Stimulated activated naive B cell treated with anti-CD40 and anti-IgM and Interleukin-4, amounts not matched to agents 10 μg/mL and 1 μg/mL and 100 μg/mL, for 72 hours (primary cell): ENCODE measurements at places on chromosomes 7 and 10.

DNA sequence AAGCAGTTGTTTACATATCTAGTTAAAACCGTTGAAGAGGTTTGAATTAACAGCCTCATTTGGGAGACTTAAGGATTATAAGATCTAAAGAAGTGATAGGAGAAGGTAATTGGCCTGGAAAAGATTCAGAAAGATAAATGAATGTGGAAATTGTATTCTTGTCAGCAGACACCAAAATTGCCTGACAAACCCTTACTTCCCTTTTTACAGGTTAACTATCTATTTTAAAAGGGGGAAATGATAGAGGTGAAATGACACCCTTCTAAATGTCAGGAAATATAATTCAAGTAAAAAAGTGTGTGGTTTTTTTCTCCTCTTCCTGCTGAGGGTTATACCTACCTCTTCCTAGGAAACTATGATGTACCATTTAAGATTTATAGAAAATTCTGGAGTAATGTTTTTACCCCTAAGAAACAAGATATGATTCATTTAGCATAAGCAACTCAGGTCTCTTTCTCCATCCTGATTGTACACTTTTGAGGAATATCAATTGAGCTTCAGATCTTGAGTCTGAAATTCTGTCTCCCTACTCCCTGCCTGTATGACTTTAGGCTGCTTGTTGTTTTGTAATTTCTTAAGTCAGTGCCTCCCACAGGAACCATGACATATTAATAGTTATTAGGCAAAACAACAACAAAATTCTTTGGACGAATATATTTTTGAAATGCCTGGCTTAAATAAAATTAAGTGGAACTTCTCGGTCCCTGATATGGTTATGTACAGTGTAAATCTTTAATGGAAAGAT, 250.4 kb downstream of the RNLS start:
- DNase-seq = no peak

GRCh38 chr10:70566515-70567290, 35.8 kb downstream of the PRF1 start:
- no peak for DNase-seq

- no peak for DNase-seq
Measured at GRCh38 chr7:100176096-100177044, 811 bp downstream of the GPC2 start.

DNA sequence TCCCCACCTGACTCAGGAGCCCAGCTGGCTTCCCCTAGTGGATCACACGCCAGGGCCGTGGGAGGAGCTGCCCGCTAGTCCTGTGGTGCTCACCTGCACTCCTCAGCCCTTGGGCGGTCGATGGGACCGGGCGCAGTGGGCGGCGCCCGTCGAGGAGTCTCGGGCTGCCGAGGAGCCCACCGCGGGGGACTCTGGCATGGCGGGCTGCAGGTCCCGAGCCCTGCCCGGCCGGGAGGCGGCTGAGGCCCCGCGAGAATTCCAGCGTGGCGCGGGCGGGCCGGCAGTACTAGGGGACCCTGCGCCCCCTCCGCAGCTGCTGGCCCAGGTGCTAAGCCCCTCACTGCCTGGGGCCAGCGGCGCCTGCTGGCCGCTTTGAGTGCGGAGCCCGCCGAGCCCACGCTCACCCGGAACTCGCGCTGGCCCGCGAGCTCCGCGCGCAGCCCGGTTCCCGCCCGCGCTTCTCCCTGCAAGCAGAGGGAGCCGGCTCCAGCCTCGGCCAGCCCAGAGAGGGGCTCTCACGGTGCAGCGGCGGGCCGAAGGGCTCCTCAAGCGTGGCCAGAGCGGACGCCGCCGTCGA, 367.9 kb downstream of the TYW1 start:
- no peak for DNase-seq

DNA sequence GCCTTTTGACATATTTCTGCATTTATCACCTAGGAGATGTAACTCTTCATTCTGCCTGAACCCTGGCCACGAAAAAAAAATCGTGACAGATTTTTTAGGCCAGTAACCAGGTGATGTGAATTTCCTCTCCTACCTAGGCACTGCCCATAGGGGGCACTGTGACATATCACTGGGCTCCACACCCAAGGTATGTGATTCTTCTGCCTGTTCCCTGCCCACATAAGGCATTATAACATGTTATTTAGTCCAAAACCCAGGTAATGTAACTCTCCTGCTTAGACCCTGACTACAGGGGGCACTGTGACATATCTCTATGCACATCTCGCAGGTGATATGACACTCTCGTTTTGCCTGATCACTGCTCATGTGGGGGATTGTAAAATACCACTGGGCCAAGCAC, 29.5 kb upstream of the ZNF107 start:
- no peak for DNase-seq

- DNase-seq = no peak
Measured at GRCh38 chr10:114703377-114704107, 45.5 kb upstream of the ABLIM1 start.

DNA sequence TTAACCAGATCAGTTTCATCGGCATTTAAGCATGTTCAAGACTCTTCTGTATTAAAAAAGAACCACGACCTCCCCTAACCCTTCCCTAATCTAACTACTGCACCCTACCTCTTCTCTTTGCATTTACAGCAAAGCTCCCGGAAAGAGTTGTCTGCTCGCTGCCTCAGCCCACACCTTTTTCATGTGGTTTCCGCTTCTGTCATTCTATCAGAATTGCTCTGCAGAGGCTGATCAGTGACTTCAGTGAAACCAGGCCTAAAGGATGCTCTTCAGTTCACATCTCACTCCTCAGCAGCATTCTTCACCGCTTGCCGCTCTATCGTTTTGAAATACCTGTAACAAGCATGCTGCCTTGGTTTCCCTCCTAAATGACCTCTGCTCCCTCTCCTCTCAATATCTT, 160.9 kb downstream of the SDK1 start:
- no peak for DNase-seq

GRCh38 chr7:20021831-20022230, 195.4 kb downstream of the MACC1 start:
- DNase-seq = no peak

GRCh38 chr7:129559564-129559963, 52.0 kb upstream of the NRF1 start:
- DNase-seq = no peak

DNA sequence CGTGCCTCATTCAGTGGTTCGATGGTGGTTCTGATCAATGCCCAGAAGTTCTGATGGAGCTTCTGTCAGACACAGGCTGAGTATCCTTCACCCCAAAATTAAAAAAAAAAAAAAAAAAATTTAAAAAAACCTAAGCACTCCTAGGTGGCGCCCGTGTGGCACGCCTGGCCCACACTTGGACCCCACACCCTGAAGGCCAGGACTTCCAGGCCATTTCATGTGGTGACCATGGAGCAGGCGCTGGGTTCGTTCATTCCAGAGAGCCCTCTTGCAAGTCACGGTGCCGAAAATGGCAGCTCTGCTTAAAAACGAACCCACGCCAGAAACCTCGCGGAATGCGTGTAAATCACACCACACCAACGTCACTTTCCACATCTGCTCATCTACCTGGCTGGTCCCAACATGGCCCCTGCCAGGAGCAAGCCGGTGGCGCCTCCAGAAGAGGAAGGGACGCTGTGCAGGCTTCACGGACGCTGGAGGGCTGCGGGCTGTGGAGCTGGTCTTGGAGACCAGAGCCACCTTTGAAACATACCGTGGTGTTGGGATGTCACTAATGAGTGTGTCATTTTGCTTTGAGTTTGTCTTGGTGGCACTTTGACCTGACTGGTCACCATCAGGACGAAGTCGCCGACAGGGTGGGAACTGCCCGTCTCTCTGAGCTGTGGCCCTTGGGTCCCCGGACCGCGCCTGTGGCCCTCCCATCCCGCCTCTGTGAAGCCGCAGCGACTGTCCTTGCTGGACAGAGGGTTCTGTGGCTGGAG, 46.0 kb upstream of the PRKAR1B start:
- no peak for DNase-seq

GRCh38 chr10:13001041-13001886, at the start of gene CCDC3:
Gene CCDC3, minus strand, starts transcription at chr10:13001713. Its CDS starts 143 bp downstream, at chr10:13001570.
- DNase-seq = no peak

- DNase-seq = peak; percentile 21
Measured at GRCh38 chr10:129030996-129031843, 435.8 kb upstream of the MGMT start.

- DNase-seq = no peak
Measured at GRCh38 chr7:45585628-45586027, 11.5 kb downstream of the ADCY1 start.

DNA sequence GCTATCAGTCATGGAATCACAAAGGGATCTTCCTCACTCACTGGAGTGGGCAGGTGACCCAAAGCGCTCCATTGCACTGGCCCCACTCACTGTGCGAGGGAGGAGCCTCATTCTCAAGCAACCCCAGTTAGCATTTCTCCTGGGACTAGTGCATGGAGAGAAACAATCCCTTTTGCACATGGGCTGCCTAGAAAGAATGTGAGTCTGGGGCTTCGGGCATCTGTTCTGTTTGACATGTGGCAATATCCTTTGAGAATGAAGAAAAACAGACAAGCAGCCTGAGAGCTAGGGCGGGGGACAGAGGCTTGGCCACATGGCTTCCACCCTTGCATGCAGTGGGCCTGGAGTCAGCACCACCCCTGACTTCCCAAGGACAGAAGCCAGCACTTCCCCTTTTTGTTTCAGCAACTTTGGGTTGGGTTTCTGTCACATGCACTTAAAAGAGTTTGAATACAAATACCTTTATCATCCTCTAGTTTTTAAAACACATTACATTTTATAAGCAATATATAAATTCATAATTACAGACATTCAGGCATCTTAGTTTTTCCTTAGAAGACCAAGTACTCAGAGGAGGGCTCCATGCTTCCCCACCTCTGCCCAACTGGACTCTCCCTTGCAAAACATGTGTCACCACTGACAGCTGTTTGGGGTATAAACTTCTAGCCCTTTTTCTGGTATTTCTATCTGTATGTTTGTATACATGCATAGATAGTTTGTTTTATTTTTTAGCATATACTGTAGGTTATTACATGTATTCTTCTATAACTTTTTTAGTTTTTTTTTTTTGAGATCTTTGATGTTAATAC, 73.8 kb downstream of the RBM20 start:
- DNase-seq = no peak

- DNase-seq = no peak
Measured at GRCh38 chr7:12552876-12553275, 17.6 kb upstream of the SCIN start.

- DNase-seq = no peak
Measured at GRCh38 chr7:330511-331230, 40.7 kb downstream of the FOXL3 start.

DNA sequence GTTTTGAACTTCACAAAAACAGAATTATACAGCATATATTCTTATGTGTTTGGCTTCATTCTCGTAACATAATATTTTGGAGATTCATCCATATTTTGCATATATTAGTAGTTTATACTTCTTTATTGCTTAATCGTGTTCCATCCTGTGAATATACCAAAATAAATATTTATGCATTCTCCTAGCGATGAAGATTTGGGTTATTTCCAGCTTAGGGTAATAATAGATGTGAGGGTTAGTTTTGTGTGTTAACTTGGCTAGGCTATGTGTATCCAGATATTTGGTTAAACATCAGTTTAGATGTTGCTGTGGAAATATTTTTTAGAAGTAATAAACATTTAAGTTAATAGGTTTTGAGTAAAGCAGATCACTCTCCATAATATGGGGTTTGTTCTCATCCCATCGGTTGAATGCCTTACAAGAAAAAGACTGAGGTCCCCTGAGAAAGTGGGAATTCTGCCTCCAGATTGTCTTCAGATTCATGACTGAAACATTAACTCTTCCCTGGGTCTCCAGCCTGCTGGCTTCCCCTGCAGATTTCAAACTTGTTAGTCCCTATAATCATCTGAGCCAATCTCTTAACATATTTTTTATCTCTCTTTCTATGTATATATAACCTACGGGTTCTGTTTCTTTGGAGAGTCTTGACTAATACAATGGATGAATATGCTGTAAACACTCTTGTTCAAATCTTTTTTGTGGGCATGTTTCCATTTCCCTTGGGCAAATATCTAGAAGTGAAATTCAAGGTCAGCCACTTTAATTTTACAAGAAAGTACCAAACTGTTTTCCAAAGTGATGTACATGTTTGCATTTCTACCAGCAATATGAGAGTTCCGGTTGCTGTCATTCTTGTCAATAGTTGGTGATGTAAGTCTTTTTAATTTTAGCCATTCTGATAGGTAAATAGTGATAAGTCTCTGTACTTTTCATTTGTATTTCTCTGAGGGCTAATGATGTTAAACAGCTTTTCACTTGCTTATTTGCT, 48.7 kb downstream of the PDK4 start:
- DNase-seq = no peak

DNA sequence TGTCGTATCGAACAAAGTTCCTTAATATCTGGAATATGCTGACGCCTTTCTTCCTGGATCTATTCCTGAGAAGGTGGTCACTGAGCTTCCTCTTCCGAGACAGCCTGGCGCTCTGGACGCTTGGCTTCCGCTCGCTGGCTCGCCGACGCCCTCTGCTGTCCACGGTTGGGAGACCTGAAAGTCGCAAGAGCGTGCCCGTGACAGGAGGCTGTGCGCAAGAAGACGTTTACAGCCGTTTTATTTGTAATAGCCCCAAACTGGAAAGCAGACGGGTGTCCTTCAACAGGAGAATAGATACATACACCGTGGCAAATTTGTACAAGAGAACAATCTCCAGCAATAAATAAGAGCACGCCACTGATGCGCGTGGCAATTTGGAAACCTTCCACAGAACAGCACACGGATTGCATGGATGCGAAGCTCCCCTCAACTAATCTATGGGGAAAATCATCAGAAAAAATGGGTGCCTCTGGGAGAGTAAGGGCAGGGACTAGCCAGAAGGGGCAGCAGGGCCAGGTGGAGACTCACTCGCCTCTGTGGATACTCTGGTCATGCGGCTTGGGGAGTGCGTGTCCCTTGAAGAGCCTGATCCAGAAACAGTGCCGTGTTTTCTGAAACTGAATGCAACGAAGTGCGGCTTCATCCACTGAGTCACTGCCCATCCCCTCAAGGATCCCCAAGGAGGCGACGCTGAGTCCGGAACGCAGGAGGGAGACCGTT, 41.5 kb upstream of the BNIP3 start:
- DNase-seq = peak; percentile 58

DNA sequence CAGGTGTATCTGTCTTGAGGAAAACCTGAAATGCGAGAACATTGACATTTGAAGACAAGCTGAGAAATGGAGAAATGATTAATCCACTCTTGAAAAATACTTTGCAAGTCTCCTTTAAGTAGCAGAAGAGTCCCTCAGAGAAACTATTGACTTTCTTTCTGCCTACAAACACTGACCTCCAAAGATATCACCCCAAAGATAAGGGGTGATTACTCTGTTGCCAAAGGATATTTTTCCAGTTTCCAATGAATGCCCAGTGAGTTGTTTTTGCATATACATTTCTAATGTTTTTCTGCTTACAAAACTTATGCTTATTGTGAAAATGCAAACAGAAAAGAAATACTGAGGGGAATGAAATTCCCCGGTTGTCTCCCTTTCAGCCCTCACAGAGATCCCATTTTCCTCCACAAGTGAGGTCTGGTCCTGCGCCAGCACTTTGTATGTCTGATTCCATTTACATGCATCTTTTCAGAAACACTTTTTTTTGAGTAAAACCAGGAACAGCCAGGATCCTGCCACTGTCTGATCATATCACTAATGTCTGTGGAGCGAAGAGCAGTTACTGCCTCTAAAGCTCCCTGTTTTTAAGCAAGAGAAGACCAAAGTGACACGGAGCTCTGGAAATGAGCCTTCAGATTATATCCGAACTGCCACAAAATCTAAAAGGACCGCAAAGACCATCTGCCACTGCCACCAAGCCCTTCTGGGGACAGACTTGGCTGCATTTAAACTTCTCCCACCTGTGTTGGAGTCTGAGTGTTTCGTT, 82.9 kb upstream of the PDCD4 start:
- DNase-seq = no peak
